ENCODE measurements at places on chromosomes 16 and 17.

GRCh38 chr17:20174588-20175265 lies 165.6 kb downstream of the SPECC1 start:
- no peak for DNase-seq

GRCh38 chr16:60295451-60295850 lies 1561.3 kb upstream of the GOT2 start:
- no peak for DNase-seq

GRCh38 chr17:15349119-15349518 lies 7.7 kb upstream of the TEKT3 start:
- DNase-seq = no peak

GRCh38 chr16:84407588-84408313 lies 39.4 kb downstream of the ATP2C2 start:
- DNase-seq = no peak

- DNase-seq = no peak
Measured at GRCh38 chr17:81608082-81608481, 28.8 kb downstream of the NPLOC4 start.

DNA sequence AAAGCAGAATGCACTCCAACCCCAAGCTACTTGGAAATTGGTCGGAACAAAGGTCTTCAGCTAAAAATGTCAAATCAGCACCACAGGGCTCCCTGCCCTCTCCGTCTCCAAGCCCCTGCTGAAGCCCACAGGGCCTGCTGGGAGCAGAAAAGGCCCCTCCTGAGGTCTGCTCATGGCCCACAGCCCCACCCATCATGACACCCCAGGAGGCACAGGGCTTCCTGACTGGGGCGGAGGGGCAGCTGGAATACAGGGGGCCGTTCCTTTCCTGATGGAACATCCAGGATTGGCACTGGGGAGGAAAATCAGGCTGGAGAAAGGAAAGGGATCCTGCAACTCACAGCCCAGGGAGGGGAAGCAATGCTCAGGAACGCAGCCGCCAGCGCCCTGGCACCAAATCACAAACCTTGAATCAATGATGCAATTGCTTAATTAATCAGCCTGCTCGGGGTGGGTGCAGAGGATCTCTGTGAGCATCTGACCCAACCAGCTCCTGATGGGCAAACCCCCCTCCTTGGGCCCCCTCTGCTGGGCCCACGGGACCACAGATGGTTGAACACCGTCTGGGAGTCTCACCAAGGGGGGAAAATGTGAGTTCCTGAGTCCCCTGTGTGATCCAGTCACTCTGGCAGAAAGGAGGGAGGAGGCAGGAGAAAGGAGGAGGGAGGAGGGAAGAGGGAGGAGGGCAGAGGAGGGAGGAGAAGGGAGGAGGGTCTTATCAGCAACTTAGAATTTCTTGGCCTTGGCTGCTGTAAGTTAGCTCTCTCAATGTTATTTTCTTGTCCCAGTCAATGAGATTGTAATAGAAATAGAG lies 155.5 kb downstream of the ZNF423 start:
- DNase-seq = no peak

All from CD4-positive, alpha-beta T cell treated with Interleukin-17A for 1 hour (primary cell).